ENCODE measurements at places on chromosomes 1 and 21. TPM values are rescaled to one million over a fixed set of nuclear protein-coding genes. Genes with fewer than 3 reads are reported as not detected.
A peak's percentile ranks its signal among the peaks of the same experiment; 100 is the strongest.

DNA sequence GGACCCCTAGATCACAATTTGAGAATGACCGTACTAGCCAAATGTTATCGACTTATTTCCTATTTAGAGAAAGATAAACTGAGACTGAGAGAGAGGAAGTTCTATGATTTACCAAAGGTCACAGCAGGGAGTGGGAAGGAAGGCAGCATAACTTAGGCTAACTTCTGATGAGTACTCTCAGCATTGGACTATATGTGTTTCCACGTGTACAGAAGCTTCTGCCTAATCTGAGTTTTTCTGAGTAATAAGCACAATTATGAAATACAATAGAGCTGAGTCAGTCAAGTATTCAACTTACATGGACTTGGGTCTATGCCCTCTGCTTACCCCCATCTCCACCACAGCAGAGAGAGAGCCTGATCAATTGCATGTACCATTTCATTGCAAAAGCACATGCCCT is 88.1 kb upstream of the HIVEP3 start:
- H3K4me3 ChIP-seq: no peak overlapping the region
- H3K27ac ChIP-seq: no peak overlapping the region
- DNase-seq: no peak

DNA sequence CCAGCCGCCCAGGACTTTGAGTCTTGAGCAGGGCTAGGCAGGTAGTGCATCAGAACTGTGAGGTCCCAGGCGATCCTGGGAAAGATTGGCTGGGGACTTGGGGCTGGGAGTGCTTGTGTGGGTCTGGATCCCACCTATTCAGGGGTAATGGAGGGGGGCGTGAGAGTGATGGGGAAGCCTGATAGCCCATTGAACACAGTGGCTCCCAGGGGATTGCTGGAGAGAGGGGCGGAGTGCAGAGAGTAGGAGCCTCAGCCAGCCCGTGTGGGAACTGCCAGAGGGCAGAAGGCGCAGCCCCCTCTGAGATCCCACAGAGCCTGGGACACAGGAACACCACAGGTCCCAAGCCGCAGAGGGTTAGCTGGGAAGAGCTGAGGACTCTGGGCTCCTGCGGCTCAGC is 19.3 kb upstream of the PDZK1IP1 start:
- no peaks in the 10 kb centered on the region for H3K4me1 ChIP-seq
- H3K27ac ChIP-seq: no peak overlapping the region
- peaks cover 5% of the 10 kb centered on the region for H3K27me3 ChIP-seq
- no peaks in the 10 kb centered on the region for H3K36me3 ChIP-seq
- no peak overlapping the region for H3K4me3 ChIP-seq

- H3K4me3 ChIP-seq: no peak overlapping the region
- no peaks in the 10 kb centered on the region for H3K4me1 ChIP-seq
- no peaks in the 10 kb centered on the region for H3K27me3 ChIP-seq
- no peak for DNase-seq
Observed at GRCh38 chr1:14282707-14283106, 315.8 kb upstream of the KAZN start.

The C21orf91 gene
- 4.0 TPM for total RNA-seq

GRCh38 chr1:211628417-211628816 is 47.0 kb downstream of the NEK2 start:
- H3K36me3 ChIP-seq: no peaks in the 10 kb centered on the region
- H3K27ac ChIP-seq: no peak overlapping the region
- no peaks in the 10 kb centered on the region for H3K4me1 ChIP-seq
- H3K27me3 ChIP-seq: no peaks in the 10 kb centered on the region

- no peak overlapping the region for H3K4me3 ChIP-seq
- no peaks in the 10 kb centered on the region for H3K36me3 ChIP-seq
- peaks cover 58% of the 10 kb centered on the region for H3K27me3 ChIP-seq
Observed at GRCh38 chr1:2628191-2628932, 4.5 kb downstream of the MMEL1 start.

DNA sequence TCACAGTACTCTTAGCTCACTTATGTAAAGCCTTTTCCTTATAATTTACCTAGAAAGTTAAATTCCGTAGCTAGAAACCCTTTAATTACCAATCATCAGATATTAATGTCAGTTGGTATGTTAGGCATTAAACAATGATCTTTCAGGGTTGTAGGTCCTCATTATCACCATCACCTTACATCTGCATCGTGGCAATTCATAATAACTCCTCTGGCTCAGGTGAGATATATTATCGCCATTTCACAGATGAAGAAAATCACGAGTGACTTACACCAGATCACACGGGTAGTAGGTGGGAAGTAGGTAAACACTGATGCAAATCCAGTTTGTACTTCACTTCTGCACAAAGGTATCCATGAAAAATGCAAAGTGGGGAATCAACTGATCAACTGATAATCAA is 639 bp downstream of the NUP133 start:
- H3K4me1 ChIP-seq: peaks cover 21% of the 10 kb centered on the region
- H3K27ac ChIP-seq: peak overlapping the region; percentile 94
- peak overlapping the region; percentile 90 for H3K4me3 ChIP-seq
- H3K36me3 ChIP-seq: no peaks in the 10 kb centered on the region
- H3K27me3 ChIP-seq: no peaks in the 10 kb centered on the region

DNA sequence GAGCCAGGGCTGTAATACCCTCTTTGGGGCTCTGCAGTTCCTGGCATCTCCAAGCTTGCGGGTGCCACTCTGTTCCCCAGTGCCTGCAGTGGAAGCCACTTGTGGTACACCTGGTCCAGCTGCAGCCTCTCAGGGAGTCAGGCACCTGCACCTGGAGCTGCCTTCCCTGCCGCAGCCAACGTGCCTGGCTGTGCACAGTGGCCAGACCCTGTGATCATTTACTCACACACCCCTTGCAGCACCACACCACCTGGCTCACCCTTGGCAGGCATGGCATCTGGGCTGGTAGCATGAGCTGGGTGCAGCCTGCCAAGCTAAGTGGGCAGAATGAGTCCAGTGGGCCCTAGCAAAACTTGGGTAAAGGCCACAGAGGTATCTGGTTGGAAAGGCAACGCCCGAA is 51.1 kb upstream of the NTPCR start:
- peaks cover 27% of the 10 kb centered on the region for H3K4me1 ChIP-seq
- no peaks in the 10 kb centered on the region for H3K36me3 ChIP-seq
- H3K4me3 ChIP-seq: no peak overlapping the region
- H3K27me3 ChIP-seq: no peaks in the 10 kb centered on the region

DNA sequence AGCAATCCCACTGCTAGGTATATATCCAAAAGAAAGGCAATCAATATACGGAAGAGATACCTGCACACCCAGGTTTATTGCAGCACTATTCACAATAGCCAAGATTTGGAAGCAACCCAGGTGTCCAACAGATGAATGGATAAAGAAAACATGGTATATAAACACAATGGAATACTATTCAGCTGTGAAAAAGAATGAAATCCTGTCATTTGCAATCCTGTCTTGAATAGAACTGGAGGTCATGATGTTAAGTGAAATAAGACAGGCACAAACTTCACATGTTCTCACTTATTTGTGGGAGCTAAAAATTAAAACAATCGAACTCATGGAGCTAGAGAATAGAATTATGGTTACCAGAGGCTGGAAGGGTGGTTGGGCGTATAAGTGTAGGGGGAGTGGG is 101.0 kb downstream of the OSBPL9 start:
- H3K27me3 ChIP-seq: no peaks in the 10 kb centered on the region
- peaks cover 18% of the 10 kb centered on the region for H3K4me1 ChIP-seq
- no peaks in the 10 kb centered on the region for H3K36me3 ChIP-seq
- no peak overlapping the region for H3K27ac ChIP-seq
- H3K4me3 ChIP-seq: no peak overlapping the region
- no peak for DNase-seq

GRCh38 chr1:101119289-101119688 is 93.7 kb upstream of the DPH5 start:
- no peak overlapping the region for H3K4me3 ChIP-seq

The HOOK1 gene
- total RNA-seq: 2.1 TPM

DNA sequence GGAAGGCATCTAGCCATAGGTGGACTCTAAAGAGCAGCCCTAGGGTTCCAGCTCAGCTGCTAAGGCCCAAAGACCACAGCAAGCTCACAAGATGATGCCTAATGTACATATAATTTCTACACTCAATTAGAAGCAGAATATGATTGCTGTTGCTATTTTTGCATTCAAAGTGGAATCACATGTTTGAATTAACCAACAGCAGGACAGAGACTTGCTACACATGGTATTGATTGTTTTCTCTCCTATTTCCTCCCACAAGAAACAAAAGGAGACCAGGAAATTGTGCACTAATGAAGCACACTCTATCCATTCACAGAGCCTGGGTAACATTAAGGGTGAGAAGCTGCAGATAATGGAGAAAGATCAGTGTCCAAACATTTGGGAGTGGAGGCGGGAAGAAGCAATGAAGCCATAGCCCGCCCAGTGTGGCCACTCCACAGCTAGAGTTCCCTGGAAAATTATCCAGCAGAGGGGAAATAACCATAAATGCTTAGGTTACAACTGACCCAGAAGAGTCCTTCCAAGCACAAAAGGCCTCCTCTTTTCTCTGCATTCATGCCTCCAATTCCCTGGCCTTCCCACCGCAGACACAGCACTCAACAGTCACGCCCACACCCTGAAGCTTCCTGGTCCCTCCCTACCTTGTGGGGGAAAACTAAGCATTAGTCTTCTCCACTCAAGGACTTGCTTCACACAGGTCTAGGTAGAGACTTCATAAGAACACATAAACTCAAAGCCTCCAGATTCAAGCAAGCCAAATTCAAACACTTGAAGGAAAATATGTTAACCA is 7.5 kb downstream of the CNN3 start:
- no peak overlapping the region for H3K4me3 ChIP-seq
- no peak overlapping the region for H3K27ac ChIP-seq
- H3K4me1 ChIP-seq: no peaks in the 10 kb centered on the region
- no peak for DNase-seq
- peaks cover 15% of the 10 kb centered on the region for H3K27me3 ChIP-seq

DNA sequence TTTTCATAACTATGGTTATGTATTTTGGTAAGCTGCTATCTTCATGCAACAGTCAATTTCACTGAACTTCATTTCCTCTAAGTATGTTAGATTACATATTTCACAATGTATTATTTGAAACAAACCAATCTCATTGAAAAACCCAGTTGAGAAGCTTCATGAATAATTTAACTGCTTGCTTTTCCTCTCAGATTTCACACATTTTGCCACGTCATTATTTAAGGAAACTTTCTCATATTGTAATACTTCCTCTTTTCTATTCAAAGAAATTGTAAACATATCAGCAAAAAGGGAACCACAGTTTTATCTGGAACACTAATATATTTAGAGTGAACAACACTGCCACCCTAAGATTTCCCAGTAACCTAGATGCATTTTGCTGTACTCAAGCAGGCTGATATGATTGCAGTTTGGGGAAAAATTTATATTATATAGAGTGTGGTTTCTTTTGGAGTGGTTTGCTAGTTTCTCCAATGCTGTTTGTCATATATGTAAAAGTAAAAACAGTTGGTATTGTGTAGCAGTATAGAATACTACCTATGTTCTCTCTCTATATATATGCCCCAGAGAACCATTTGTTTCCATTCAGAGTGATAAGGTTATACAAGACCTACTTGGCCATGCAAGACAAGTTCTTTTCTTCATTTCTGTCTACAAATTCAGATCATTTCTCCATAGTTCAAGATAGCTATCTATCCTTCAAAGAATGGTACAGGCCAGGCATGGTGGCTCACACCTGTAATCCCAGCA is 28.4 kb upstream of the AHCTF1 start:
- no peaks in the 10 kb centered on the region for H3K36me3 ChIP-seq
- no peak overlapping the region for H3K4me3 ChIP-seq
- no peak for DNase-seq
- H3K27ac ChIP-seq: no peak overlapping the region
- H3K4me1 ChIP-seq: no peaks in the 10 kb centered on the region

GRCh38 chr1:54325703-54326461 is 80.3 kb downstream of the SSBP3 start:
- H3K27ac ChIP-seq: peak overlapping the region; percentile 81
- no peaks in the 10 kb centered on the region for H3K36me3 ChIP-seq
- H3K4me1 ChIP-seq: peaks cover 83% of the 10 kb centered on the region

The KRTAP19-5 gene
- not detected for total RNA-seq

- no peaks in the 10 kb centered on the region for H3K4me1 ChIP-seq
- H3K27me3 ChIP-seq: no peaks in the 10 kb centered on the region
- no peaks in the 10 kb centered on the region for H3K36me3 ChIP-seq
Observed at GRCh38 chr1:28632560-28632959, 10.3 kb downstream of the TAF12 start.

DNA sequence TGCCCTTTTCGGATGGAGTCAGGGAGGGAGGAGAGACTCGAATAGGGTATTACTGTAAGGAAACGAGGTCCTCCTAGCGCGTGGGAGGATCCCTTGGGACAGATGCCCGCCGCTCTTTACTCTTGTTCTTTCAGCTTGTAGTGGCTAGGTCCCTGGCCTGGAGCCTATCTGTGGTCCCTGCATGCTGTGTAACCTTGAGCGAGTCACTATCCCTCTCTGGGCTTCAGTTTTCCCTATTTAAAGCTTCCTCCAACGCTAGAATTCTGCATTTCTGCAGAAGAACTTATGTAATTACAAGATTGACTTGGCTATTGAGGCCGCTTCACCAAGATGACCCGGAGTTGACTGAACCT is 744 bp downstream of the MIER1 start:
- no peak for DNase-seq
- H3K4me3 ChIP-seq: peak overlapping the region; percentile 96
- H3K36me3 ChIP-seq: no peaks in the 10 kb centered on the region
- H3K4me1 ChIP-seq: peaks cover 35% of the 10 kb centered on the region
- H3K27ac ChIP-seq: peak overlapping the region; percentile 97

DNA sequence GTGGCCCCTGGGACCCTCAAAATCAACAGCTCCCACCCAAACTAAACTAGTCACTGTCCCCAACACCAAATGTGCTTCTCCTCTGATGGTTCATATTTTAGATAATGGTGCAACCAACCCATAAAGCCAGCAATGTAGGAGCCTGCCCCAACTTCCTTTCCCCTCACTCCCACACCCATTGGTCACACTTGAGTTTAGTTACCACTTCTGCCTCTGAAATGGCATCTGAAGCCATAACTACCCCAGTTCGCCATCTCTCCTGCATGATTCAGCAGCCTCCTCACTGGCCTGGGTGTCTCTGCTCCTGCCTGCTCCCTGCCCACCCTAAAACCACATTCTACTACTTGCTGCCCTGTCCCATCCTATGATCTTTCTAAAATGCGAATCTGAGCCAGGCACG is 3.4 kb upstream of the CDCP2 start:
- DNase-seq: no peak
- H3K36me3 ChIP-seq: no peaks in the 10 kb centered on the region
- peaks cover 15% of the 10 kb centered on the region for H3K4me1 ChIP-seq
- H3K27me3 ChIP-seq: no peaks in the 10 kb centered on the region
- H3K4me3 ChIP-seq: no peak overlapping the region

The LYPD8 gene
- not detected for total RNA-seq

DNA sequence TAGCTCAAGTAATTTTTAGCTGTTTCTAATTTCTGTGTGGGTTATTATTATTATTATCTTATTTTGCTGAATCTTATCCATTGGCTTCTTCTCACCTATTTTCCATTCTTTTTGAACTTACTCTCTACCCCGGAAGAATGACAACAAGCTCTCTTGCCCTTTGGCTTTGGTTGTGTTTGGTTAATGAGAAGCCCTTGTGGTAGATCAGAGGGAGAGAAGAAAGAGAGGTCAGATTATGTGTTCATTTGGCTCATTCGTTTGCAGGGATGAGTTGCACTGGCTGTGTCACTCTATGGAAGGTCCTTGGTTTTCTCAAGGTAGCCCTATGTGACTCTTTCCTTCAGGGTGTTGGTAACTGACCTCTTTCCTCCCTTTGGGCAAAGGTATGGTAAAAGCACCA is 391.9 kb downstream of the LMO4 start:
- H3K27me3 ChIP-seq: no peaks in the 10 kb centered on the region
- no peak overlapping the region for H3K4me3 ChIP-seq
- H3K27ac ChIP-seq: no peak overlapping the region
- no peak for DNase-seq

- no peak for DNase-seq
- no peaks in the 10 kb centered on the region for H3K4me1 ChIP-seq
- H3K27me3 ChIP-seq: no peaks in the 10 kb centered on the region
- no peaks in the 10 kb centered on the region for H3K36me3 ChIP-seq
Observed at GRCh38 chr1:209715314-209715713, 10.7 kb downstream of the HSD11B1 start.

Measured in gastrocnemius medialis (tissue), 4 donors.